ENCODE measurements at places on chromosomes 4 and X.
A peak's percentile ranks its signal among the peaks of the same experiment; 100 is the strongest.

GRCh38 chrX:108267557-108267956 lies 170.7 kb downstream of the COL4A6 start:
- DNase-seq, result no peak

DNA sequence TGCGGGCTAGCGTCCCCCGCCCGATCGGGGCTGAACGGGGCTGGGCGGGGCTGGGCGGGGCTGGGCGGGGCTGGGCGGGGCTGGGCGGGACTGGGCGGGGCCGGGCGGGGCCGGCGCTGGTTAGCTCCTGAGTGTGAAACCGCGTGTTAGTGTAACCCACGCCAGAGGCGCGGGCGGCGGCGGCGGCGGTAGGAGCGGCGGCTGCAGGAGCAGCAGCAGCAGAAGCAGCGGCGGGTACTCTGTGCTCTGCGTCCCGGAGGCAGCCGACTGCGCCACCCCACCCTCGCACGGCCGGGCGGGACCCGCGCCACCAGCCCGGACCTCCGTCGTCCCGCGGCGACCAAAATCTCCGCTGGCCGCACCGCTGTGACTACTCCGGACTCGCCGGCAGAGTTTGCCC lies 128.1 kb downstream of the LAS1L start:
- no peak for DNase-seq

DNA sequence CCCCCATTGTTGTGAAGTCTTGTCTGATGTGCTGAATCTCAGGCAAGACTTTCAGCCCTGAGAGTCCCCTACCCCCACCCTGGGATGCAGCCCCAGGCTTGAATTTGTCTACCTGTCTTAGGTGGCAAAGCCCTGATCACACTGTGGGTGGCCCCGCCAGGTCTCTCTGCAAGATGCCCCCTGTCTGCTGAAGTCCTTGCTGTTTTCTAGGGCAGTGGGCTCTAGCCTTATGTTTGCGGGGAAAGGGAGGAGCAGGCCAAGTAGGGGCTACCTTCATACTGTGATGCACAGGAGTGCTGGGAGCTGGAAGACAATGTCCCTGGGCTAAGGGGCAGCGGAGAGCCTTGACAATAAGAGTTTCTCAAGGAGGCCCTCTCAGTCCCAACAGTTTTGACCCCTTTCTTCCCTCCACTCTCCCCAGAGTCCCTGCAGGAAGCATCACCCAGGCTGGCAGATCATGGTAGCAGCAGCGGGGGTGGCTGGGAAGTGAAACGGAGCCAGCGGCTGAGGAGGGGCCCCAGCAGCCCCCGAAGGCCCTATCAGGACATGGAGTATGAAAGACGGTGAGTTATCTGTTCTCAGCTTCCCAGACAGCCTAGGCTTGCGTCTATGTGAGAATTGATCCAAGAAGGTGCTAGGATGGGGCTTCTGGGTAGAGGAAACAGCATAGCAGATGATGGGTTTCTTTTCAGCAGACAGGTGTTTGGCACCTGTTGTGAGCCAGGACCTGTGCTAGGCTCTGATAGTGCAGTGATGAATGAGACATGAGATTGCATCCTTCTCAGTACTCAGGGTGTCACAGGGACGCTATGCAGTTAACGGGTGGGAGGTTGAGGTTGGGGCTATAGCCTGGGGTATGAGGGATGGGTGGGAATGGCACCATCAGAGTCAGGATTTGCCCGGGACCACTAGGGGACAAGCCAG lies 2.2 kb downstream of the RBM10 start:
- DNase-seq, result no peak

GRCh38 chr4:148749403-148749802 lies 307.2 kb upstream of the NR3C2 start:
- no peak for DNase-seq

DNA sequence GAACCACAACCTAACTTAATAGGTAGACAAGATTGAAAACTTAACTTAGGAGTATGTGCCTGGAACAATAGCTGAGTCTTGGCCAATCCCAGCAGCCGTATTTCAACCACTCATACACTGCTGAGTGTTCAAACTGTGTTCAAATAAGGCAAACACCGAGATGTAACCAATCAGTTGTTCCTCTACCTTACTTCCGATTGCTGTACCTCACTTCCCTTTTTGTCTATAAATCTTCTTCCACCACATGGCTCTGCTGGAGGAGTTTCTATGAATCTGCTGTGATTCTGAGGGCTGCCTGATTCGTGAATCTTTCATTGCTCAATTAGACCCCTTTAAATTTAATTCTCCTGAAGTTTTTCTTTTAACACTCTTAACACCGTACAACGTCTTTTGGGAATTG lies 108.0 kb downstream of the ANAPC4 start:
- DNase-seq, result no peak

DNA sequence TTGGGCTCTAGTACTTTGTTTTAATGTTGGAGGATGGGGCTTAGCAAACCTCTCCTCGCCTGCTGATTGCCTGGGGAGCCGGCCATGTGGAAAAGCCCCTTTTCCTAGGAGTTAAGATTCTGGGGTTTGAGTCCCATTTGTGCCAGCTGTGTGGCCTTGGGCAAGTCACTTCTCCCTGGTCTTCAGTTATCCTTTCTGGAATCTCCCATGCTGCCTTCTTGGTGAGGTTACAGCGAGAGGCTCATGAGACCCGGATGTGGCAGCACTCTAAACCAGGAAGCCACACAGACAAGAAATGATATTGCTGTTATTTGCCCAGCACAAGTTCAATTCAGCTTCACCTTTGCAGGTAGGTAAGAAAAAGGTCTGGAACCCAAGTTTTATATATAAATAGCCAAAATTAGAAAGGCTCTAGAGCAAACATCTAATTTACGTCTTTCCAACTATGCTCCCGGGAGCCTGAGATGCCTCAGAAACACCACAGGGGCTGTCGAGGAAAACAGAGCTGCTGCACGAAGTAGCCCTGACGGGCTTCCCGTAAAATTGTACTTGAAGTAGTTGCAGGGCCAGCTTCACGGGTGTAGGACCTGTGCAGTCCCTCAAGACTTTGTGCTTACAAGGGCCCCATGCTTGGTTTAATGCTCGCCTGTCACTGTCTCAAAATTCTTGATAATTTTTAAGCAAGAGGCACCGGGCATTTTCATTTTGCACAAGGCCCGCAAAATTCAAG lies 8.3 kb upstream of the SASH3 start:
- DNase-seq, result no peak

- no peak for DNase-seq
Measured at GRCh38 chr4:54173281-54173912, 55.7 kb upstream of the PDGFRA start.

- no peak for DNase-seq
Measured at GRCh38 chr4:62004881-62005280, 804.8 kb downstream of the ADGRL3 start.

GRCh38 chrX:18424482-18425198 lies 768 bp upstream of the CDKL5 start:
- DNase-seq, result peak; percentile 9

- DNase-seq, result no peak
Measured at GRCh38 chrX:15399962-15400391, 15.8 kb upstream of the VEGFD start.

DNA sequence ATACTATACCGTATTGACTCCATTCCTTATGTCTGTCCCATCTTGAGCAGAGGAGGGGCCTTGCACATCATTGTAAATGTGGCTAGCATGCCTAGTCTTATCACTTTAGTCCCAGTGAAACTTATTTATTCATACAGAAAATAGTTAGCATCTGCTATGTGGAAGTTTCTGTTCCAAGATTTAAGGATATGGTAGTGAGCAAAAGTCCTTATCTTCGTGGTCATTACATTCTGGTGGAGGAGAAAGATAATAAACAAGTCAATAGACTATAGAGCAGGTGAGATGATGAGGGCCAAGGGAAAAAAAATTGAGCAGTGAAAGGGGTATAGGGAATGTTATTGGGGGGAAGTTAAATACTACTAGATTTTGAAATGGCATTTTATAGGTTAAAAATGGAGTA lies 63.4 kb upstream of the PRRG3 start:
- no peak for DNase-seq

DNA sequence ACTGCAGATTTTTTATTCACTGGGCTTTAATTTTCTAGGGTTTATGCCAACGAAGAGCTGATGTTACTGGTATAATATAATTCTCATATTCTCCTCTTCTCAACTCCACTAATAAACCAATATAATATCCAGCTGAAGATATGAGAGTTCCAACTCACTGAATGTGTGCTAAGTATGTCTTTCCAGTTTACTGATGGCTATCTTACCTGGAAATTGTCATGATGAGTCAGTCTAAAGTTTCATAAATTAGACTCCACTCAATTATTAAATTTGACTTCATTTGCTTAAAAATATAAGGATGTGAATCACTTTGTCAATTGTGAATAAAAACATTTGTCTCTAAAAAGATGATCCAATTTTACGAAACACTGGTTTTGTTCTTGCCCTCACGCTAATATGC lies 28.4 kb downstream of the STBD1 start:
- no peak for DNase-seq

GRCh38 chrX:112867570-112867969 lies 26.9 kb upstream of the AMOT start:
- DNase-seq, result no peak

- DNase-seq, result no peak
Measured at GRCh38 chr4:87941537-87942392, 33.7 kb upstream of the SPP1 start.

- DNase-seq, result no peak
Measured at GRCh38 chr4:56271131-56271530, 116.2 kb downstream of the AASDH start.

DNA sequence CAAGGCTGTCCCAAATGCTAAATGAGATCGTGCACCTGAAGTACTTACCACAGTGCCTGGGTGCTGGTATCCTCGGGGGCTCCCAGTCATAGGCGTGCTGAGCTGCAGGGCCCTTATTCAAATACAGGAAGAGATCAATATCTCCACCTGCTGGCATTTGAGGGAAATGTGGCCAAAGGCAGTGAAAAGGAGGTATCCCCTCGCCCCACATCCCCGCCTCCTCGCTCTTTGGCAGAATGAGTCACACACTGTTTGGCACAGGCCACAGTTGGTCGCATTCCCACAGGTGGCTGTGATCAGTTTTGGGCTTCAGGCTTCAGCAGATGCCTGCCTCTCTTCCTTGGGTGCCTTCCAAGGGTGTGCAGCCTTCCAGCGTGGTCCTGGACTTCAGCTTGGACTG lies 28.4 kb downstream of the ZNF185 start:
- peak; percentile 15 for DNase-seq

GRCh38 chrX:17773221-17773876 lies 36.1 kb downstream of the SCML1 start:
- DNase-seq, result no peak

DNA sequence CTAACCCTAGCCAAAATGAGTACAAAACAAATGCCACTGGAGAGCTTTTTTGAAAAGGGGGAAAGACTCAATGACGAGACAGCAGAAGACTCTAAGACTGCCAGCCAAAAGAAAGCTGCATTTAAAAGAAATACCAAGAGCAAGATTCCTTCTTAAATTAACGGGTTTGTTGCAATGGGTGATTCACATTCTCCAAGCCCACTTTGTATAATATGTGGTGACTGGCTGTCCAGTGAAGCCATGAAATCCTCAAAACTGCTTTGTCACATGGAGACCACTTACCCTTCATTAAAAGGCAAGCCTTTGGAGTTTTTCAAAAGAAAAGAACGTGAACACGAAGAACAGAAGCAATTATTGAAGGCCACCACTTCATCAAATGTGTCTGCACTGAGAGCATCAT lies 68.2 kb downstream of the MRPL1 start:
- DNase-seq, result no peak

GRCh38 chr4:171376724-171377123 lies 436.5 kb upstream of the GALNTL6 start:
- DNase-seq, result no peak

DNA sequence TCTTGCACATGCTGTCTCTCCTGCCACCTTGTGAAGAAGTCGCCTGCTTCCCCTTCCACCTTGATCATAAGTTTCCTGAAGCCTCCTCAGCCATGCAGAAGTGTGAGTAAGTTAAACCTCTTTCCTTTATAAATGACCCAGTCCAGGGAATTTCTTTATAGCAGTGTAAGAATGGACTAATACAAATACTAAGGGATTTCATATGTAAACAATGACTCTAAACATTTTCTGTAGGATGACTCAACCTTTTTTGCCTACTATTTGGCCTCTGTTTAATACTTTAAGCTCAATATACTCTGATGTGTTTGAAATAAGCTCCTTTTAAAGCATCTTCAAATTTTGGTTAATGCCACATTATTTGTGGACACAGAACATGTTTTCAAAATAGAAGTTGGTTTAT lies 813.5 kb upstream of the SLIT2 start:
- DNase-seq, result no peak

GRCh38 chrX:2608638-2609430 lies 82.3 kb upstream of the CD99 start:
- peak; percentile 78 for DNase-seq

DNA sequence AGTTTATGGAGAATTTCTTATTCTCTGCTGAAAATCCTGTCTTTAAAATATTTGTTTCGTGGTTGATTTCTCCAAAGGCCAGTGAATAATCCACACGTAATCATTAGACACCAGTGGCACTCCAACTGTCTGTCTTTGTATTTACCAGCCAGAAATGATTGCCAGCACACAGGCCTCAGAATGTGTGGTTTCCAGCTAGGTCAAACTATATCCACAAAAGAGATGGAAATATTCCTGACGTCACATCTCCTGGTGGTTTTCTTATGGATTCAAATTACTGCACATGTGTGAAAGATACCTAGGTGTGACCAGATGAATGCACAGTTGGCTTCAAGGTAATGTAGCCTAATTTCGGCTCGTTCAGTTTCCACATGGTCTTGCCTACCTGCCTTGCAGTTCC lies 27.2 kb upstream of the TENM3 start:
- no peak for DNase-seq

All from T-helper 17 cell (primary cell).